ENCODE measurements at places on chromosomes 11 and 22.

DNA sequence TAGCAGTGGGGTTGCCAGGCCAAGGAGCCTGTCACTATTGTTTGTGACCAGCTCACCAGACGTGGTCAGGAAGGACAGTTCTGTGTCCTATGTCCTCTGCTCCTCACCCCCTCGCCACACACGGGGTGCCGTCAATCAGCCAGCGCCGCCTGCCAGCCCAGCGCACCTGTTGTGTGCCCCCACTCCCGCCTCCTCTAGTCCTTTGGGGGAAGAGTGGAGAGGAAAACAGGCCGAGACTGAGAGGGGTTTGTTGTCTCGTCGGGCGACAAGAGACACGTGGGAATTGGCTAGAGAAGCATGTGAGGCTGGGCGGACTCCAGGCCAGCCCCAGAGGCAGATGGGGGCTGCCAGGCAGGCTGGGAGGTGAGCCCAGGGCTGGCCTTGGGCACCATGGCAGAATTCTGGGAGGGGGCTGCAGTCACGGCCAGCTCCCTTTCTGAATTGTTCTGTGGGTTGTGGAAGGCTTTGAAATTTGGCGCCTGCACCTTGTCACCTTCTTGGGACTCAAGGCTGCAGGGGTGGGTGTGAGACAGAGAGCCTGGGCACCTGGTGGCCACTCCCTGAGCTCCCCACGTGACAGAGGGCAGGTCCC lies 3.1 kb upstream of the KCNQ1OT1 start:
- DNase-seq: no peak

GRCh38 chr22:27196606-27197005 lies 539.2 kb downstream of the MIAT start:
- DNase-seq: no peak

- DNase-seq: no peak
Observed at GRCh38 chr11:113778111-113778910, 1.3 kb upstream of the CLDN25 start.

DNA sequence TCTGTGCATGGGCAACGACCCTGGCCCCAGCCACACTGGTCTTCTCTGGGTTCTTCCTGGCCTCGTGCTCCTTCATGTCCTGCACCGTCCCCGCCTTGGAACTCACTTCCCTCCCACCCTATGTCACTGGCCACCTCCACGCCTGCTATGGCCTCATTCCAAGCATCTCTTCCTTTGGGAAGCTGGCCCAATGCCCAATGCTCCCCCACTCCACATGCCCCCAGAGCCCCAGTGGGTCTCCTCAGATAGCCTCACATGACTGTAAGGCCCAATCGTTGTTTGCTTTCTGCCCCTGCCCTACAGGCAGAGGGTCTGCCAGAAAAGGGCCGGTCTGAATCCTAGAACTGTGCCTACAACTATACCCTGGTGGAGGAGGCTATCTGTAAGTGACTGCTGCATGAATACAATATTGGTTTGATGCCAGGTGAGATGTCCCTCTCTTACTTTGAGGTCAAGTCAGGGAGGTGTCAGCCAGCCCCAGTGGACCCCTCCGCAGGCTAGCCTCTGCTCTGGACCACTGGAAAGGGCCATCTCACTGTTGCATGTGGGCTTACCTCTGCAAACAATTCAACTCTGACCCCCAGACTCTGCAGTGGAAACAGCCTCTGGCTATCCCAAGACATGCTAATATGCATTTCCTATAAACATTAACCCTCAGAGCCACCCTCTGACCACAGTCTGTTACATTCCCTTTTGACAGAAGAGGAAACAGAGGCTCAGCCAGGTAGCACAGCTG lies 2.1 kb upstream of the GNAZ start:
- DNase-seq: no peak

DNA sequence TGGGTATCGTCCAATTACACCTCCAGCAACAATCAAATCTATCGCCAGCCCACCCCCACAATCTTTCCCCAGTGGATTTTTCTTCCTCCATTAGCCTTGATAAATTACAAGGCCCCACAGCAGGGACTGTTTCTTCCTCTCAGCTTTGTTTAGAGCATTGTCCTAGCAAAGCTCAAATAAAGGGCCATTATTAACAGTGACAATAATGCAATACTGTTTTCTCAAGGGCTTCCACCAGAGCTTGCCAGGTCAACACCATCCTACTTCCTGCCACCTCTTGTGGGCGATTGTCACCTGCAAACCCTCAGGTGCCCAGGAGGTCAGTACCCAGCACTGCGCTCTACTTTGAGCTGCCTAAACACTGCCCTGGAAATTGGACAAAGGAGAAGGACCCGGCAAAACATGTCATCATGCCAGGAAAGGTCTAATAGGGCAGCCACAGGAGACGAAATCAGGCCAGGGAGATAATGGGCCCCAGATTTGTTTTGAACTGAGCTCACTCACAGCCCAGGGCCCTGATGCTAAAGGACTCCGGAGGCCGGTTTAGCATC lies 95.2 kb downstream of the ABTB2 start:
- DNase-seq: no peak

GRCh38 chr11:31529189-31529588 lies 19.6 kb downstream of the ELP4 start:
- no peak for DNase-seq

- no peak for DNase-seq
Observed at GRCh38 chr11:3130269-3131071, 34.6 kb downstream of the OSBPL5 start.
